Stimulated activated naive CD4-positive, alpha-beta T cell (primary cell): ENCODE measurements at places on chromosomes 7 and 10.

DNA sequence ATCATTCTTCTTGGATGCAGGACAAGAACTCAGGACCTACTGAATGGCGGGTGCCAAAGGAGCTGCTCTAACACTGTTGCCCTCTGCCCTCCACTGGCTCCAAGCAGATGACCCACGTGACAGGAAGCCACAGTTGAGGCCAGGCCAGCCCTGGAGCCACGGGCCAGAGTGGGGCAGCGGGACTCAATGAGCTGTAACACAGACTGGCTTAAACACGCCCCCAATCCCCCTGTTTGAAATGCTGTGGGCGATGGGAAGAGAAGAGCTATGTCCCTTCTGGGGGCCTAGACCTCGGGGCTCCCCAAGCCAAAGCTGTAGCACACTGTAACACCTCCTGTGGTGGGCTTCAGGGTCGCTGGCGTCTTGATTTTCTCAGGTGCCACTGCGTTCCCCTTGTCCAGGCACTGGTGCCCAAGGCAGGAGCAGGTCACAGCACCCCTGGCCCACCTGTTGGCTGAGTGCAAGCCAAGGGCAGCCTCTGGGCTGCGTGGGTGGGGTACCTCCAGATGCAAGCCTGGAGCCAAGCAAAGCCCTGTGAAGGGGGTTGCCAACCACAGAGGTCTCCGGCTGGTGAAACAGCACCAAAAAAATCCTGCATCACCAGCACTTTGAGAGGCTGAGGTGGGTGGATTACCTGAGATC lies 18.6 kb upstream of the ZMIZ2 start:
- no peak for DNase-seq

GRCh38 chr7:26417911-26418413 lies 126.3 kb downstream of the SNX10 start:
- no peak for DNase-seq

DNA sequence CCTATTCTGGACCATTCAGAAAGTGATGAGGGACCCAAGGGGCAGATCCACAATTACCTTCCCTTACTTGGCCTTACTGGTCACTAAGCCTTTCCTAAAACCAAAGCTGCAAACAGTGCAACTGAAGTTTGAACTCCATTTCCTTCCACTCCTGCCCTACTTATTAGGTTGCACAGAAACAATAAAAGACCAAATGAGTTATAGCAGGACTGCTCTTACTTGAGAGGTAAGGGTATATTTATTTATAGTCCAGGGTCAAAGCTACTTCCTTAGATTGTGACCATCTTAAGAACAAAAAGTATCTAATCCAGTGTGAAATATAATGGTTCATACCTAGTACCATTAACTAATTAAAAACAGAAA lies 27.0 kb downstream of the CDK6 start:
- no peak for DNase-seq

DNA sequence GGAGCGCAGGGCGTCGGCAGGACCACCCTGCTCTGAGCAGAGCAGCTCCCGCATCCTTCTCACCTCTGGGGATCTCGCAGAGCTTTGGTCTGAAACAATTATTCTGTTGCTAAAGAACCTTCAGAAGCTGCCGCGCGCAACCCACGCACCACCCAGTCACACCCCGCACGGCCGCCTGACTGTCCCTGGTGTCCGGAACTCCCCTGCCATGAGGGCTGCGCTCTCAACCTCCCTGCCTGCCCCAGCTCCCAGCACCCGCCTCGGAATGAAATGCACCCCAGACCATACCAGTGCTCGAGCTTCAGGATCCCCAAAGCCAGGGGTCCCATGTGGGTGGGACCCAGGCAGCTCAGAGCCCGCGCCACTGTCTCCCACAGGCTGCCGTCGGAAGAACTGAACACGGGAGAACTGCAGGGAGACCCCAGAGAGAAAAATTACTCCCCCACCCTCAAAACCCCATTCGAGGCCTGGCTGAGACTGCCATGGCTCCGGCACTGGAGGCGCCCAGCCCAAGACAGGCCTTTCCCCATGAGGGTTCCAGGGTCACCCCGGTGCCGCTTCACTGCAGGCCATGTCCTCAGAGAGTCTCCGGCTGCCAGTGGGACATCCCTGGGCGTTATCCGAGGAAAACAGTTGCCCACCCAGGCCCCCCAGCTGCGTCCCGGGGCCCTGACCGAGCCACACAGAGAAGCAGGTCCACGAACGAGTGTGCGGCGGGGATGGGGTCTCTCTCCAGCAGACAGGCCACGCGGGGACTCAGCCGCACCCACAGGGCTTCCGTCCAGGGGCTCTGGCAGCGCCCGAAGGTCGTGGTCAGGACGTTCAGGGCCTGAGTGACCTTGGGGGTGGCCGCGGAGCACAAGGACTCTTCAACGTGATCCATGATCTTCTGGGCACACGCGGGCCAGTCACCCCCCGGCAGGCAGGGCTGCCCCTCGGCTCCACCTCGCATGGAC lies 12.1 kb downstream of the BRAT1 start:
- no peak for DNase-seq

DNA sequence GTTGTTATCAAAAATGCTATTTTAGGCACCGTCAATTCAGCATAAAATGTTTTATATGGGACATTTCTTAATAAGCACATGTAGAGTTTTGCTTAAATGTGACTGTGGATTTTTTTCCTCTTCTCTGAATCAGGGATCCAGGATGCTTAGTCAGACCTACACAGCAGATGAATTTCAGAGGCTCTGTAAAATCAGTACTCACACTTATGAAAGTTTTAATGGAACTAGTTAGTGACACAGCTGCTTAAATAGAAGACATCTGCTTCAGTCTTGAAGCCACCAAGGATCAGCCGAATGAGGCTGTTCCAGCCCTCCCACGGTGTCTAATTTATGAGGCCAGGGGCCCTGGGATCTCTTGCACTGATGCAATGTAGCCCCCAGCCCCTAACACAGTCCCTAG lies 136.0 kb downstream of the MYOF start:
- DNase-seq, result no peak
